ENCODE measurements at places on chromosomes 1 and 21.

GRCh38 chr1:198711837-198712236, 73.0 kb downstream of the PTPRC start:
- no peak for DNase-seq

DNA sequence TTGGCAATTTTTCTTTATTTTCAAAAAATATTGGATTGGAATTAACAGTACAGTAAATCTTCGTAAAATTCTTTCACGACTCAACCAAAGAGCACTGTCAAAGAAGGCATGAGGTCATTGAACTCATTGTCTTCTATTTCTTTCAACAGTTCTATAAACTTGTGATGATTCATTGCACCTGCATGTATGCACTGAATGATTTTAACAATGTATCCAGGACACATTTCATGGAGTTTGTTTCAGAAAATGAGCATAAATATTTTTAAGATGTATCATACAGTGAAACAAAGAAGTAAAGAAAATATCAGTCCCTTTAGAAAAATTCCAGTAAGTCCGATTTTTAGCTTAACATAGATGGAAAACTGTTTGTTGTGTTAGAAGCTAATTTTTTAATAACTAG, 33.6 kb upstream of the CD34 start:
- no peak for DNase-seq

- DNase-seq, result no peak
Measured at GRCh38 chr1:197388801-197389200, 120.7 kb downstream of the CRB1 start.

GRCh38 chr1:1238702-1239178, 6.7 kb downstream of the B3GALT6 start:
- no peak for DNase-seq

GRCh38 chr1:106584676-106585075, 471.8 kb upstream of the PRMT6 start:
- no peak for DNase-seq

DNA sequence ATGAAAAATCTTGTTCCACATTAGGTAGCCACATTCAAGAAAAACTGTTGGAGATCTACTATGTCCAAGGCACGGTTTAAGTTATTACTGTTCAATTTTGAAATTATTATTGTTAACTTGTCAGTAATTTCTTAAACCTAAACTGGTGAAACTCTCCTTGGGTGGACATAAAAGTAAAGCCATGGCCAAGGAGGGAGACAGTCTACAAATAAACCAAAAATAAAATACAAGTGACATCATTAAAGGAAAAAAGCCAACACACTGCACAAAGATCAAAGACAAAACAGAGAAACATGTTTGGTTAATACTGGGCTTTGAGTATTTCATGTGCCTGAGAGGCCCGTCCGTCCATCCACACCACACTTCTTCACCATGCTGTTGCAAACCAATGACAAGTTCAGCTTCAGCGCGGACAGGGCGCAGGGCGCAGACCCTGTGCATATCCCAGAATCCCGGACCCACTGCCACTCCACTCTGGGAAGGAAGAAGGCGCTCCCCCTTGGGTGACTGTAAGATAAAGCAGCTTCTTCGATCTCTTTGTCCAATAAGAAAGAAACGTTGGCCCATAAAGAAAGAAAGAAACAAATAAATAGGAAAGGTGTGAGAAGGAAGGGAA, 918 bp upstream of the RASAL2 start:
- peak; percentile 51 for DNase-seq

DNA sequence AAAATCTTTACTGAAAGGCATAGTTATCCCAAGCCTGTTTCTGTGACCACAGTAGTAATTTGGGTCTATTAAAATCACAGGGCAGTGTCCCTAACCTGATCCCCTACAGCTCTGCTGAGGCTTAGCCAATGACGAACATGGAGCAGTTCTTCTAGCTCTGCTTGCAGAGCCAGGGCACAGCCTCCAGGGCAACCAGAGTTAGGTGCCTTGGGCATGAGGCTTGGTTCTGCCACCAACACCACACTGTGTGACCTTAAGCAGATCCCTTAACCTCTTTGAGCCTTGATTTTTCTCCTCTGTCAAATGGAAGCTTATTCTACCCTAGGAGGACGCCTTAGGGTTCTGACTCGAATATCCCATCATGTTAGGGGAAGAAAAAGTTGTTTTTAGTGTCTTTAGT, 86.7 kb upstream of the TLR5 start:
- no peak for DNase-seq

DNA sequence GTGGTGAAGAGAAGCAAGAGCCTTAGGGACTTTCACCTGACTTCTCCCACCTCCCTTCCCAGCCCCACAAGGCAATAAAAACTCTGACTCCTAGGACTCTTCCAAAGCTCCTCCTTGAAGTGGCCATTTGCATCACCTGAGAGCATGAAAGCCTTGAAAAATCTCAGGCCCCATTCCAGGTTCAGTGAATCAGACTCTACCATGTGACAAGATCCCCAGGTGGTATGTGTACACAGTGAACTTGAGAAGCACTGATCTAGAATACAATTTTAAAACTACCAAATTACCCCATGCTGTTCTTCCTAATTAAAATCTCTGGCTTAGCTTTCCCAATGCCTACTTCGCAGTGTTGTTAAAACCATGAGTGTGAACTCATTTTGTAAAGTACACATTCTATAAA, 195.1 kb upstream of the SAMSN1 start:
- DNase-seq, result no peak

- DNase-seq, result no peak
Measured at GRCh38 chr1:147095691-147096090, 76.6 kb downstream of the PRKAB2 start.

DNA sequence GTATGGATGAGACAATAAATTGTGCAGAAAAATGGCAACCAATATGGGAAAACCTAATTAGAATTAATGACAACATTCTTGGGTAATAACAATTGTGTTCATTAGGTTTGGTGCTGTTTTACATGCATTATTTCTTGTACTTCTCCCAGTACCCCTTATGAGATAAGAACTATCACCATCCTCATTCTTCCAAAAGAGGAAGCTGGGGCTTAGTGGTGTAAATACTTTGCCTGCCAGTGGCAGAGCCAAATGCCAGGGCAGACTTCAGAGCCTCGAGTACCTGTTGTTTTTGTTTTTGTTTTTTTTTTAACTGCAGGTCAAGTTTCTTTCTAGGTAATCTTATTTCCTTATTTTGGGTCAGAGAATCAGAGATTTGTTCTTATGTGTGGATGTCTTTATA, 206.4 kb downstream of the RHOU start:
- DNase-seq, result no peak

DNA sequence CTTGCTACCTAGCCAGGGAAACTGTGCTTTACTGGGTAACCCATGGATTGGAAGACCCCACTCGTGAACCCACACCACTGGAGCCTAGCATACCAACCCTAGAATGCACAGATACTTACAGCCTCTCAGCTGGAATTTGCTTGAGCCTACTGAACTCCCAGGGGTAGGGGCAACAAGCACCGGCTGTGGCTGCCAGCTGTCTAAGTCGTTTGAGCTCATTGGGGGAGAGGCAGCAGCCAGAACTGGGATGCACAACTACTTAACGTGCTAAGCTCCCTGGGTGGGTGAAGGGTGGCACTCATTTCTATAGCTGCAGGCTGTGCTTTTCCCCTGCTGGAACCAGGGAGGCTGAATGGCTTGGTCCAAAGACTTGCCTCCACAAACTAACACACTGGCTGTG, 212.4 kb downstream of the ZNF648 start:
- DNase-seq, result no peak

- no peak for DNase-seq
Measured at GRCh38 chr1:94876362-94876761, 50.5 kb downstream of the CNN3 start.

DNA sequence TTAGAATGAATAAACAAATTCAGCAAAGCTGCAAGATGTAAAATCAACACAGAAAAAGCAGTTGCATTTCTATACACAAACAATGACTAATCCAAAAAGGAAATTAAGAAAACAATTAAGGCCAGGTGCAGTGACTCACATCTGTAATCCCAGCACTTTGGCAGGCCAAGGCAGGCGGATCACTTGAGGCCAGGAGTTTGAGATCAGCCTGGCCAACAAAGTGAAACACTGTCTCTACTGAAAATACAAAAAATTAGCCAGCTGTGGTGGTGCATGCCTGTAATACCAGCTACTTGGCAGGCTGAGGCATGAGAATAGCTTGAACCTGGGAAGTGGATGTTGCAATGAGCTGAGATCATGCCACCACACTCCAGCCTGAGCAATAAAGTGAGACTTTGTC, 22.3 kb downstream of the THEM4 start:
- no peak for DNase-seq

DNA sequence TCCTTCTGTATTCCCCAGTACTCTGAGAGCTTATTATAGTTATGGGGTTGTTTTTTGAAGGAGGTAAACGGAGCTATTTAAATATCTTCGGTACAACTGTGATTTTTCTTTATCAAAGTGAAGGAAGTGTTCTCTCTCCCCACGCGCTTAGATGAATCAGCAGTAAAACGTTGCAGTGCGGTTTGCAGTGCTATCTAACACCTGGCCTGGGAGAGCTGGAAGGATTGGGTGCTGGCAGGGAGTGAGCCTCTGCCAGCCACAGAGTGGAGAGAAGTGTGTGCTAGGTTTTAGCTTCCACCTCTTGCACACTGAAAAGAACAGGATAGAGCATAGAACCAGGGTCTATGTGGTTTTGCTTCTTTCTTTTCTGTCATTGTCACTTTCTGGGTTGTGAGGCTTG, 165.9 kb downstream of the SDCCAG8 start:
- DNase-seq, result peak; percentile 36
